Activated CD4-positive, alpha-beta T cell treated with anti-CD3 and anti-CD28 coated beads, Interleukin-2, amount 50 U/mL, for 4 hours (primary cell): ENCODE measurements at places on chromosomes 13 and 19.

- no peak for DNase-seq
Measured at GRCh38 chr19:51615991-51616390, 14.2 kb downstream of the SIGLEC5 start.

DNA sequence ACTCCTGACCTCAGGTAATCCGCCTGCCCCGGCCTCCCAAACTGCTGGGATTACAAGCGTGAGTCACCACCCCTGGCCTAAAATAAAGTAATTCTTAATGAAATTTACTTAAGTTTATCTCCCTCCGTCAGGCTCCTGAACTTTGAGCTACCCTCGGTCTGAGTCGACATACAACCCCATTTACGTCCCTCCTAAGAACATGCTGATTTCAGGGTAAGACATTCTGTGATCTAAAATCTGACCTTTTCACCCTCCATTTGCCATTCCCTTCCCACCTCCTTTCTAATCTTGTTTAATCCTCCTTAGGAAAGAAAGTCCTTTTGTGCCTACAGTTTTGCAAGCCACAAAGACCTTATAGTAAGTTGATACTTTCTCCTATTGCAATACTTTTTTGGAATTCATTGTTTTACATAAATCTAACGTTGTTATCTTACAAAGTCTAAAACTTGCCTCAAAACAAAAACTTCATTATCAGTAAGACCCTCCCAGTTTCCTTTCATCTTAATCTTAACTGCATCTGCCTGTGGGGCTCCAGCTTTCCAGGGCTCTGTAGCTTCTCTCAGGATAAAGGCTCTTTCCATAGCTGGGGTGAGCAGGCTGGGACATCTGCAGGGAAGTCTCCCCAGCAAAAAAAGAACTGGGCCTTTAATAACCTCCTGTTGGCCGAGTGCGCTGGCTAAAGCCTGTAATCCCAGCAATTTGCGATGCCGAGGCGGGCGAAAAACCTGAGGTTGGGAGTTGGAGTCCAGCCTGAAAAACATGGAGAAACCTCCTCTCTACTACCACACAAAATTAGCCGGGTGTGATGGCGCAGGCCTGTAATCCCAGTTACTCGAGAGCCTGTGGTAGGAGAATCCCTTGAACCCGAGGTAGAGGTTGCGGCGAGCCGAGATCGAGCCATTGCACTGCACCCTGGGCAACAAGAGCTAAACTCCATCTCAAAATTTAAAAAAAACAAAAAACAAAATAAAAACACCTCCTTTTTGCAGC, 143.1 kb downstream of the ZNF737 start:
- no peak for DNase-seq

GRCh38 chr13:93744886-93745285, 518.3 kb downstream of the GPC6 start:
- no peak for DNase-seq

GRCh38 chr13:76148374-76148773, 512.2 kb downstream of the LMO7 start:
- no peak for DNase-seq

DNA sequence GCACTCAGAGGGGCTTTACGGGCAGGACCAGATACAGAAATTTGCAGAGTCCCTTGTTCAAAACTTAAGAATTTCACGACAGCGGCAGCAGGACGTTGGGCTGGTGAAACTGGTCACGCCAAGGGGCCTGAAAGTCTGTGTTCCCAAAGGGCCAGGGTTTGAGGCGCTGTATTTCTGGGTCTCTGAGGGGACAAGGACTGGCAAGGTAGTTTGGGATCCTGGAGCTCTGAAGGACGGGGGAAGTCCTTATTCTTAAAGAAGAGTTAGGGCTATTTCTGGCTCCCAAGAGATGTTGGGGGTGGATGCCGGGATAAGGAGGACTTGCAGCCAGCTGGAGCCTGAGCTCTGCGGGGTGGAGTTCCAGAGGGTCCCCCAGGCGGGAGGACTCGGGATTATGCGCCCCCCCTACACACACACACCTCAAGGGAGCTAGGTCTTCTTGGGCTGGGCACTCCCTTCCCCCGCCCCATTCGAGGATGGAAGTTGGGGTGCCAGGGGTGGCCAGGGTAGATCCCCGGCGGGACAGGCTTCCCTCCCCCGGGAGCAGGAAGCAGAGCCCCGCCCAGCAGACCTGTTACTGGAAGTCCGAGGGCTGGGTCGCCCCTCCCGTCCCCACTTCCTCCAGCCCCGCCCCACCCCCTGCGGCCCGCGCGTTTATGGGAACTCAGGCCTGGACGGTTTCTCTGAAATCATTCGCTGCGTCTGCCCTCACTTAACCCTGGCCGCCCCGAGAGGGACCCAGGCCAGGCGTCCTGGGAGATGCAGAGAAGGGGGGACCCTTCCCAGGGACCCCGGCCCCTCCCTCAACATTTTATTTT, 5.6 kb downstream of the BCL3 start:
- peak; percentile 69 for DNase-seq

GRCh38 chr13:47258384-47258783, 361.5 kb upstream of the HTR2A start:
- DNase-seq = no peak

DNA sequence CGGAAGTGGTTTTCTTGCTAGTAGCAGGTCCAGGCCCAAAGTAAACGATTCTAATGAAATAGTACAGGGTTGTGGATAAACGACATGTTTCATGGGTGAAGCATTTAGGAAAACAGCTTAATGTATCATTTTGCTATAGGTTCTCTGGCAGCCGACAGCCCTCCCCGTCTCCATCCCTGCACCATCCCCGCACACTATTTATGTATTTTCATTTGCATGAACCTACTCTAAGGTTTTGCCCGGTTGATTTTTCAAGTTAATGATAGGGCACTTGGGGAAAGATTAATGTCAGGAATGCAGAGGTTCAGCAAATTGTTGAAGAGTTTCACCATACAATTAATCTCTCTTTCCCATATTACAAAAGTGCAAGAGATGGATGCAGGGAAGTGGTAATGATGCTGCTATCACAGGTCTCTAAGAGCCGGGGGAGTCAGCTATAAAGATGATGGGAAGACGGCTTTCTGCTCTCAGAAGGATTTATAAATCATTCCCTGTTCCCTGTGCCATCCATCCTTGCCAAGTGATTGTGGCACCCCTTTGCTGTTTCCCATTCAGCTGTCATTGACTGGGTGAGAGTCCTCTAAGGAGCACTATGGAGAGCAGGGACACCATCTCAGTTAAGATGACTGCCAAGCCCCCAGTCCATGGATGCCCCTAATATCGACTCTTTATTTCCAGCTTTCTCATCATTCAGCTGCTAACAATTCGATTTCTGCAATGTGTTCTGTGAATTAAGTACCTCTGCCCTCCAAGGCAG, 186.3 kb downstream of the IRS2 start:
- no peak for DNase-seq

DNA sequence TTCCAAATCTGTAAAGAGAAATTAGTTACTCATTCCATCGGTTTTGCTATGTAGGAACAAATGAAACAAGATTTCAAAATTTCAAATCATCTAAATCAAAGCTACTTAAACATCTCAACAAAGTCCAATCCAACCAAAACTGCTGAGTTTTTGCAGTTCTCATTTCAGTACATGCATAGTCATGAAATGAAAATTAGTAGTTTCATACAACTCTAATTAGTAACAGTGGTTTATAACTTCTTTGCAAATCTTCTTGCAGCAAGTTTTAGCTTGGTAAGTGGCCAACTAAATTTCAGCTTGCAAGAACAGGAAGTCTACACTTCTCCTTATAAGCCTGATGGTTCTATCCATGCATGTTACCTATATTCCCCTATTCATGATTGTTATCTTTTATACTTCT, 75.6 kb downstream of the SPRY2 start:
- DNase-seq = no peak

DNA sequence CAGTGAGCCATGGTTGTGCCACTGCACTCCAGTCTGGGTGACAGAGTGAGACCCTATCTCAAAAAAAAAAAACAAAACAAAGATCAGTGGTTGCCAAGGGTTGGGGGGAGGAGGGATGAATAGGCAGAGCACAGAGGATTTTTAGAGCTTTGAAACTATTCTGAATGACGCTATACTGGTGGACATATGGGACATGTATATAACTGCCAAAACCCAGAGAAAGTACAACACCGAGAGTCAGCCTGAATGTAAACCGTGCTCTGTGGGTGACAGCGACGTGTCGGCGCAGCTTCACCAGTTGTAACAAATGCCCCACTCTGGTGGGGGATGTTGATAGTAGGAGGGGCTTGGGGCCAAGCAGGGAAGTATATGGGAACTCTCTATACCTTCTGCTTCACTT, 32.9 kb downstream of the ZIC5 start:
- DNase-seq = no peak

- DNase-seq = no peak
Measured at GRCh38 chr13:35767256-35767976, 290.9 kb upstream of the MAB21L1 start.

- no peak for DNase-seq
Measured at GRCh38 chr19:53518716-53519115, 19.2 kb upstream of the ZNF331 start.

GRCh38 chr13:66154976-66155375, 1075.2 kb downstream of the PCDH9 start:
- DNase-seq = no peak

GRCh38 chr19:32566246-32566830, 14.7 kb upstream of the PDCD5 start:
- no peak for DNase-seq

- no peak for DNase-seq
Measured at GRCh38 chr13:110237875-110238817, 68.8 kb downstream of the COL4A1 start.

DNA sequence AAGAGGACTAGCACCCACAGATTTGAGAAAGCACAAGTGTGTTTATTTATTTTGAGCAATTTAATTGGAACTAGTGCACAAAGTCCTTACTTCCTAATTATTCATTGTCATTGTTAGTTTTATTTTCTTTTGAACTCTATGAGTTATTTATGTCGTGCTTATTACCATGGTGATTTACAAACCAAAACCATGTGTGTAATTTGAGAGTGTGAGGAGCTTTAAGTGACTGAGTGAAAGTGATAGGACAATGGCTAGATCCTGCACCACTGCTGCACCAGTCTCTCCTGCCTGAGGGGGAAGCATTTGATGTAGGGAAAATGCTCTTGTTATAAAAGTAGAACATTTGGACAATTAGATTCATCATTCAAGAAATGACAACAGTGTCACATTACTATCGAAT, 172.3 kb upstream of the KLF12 start:
- no peak for DNase-seq

GRCh38 chr19:1062387-1063029, 4.5 kb upstream of the ARHGAP45 start:
- no peak for DNase-seq

DNA sequence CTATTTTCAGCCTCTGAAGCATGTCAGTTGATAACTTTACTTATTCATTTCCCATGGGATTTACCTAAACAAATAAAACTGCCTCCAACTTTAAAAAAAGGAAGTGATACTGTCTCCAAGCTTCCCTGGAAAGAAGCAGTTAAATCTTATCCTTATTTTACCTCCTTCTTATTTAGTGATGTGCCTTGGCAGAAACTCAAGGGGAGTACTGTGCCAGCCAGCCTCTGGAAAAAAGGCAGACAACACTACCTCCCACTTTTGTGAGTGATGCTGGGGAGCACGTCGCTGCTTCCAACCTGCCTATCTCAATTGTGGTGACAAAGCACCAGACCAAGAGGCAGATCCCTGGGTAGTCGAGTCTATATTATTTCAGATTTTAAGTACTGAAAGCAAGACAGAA, 765.6 kb downstream of the DIAPH3 start:
- DNase-seq = no peak

DNA sequence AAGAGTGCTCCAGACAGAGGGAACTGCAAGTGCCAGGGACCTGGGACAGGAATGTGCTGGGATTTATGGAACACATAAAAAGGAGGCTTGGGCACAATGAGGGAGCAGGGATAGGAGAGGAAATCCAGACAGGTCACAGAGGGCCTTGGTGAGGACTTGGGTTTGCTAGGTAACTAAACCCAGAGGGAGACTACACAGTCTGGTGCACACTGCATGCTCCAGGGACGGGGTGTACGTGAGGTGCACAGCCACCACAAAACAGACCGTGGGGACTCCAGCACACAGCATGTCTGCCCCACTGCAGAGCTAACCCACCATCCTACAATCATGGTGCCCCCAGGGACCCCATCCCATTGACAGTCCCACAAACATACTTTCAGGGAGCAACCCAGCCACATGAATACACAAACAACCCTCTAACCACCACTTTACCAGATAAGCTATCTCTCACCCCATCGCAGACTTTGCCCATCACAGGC, 5.5 kb upstream of the ZFP36 start:
- DNase-seq = no peak

DNA sequence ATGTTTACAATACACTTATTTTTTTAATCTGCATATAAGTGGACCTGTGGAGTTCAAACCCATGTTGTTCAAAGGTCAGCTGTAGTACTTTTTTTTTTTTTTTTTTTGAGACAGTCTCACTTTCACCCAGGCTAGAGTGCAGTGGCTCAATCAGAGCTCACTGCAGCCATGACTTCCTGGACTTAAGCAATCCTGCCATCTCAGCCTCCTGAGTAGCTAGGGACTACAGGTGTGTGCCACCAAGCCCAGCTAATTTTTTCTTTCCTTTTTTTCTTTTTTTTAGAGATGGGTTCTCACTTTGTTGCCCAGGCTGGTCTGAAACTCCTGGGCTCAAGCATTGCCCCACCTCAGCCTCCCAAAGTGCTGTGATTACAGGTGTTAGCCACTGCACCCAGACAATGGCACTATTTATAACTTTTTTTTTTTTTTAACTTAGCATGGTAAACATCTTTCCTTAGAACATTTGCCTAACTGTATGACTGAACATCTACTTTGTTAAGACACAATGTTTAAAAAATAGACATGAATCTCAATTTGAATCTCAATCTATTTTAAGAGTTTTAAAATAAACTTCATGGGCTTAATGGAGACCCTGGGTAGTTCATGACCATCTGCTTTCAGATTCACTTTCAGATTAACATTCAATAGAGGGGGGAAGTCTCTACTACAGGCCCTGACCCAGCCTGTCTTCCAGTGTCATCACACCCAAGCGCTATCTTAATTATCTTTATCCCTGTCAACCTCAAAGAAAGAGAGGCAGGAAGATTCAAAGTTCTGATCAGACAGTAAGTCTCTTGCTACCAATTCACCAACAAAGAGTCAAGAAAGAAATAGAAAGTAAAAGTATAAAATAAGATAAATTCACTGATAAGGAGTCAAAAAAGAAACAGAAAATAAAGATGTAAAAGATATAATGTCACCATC, 97.7 kb upstream of the DOCK9 start:
- no peak for DNase-seq

DNA sequence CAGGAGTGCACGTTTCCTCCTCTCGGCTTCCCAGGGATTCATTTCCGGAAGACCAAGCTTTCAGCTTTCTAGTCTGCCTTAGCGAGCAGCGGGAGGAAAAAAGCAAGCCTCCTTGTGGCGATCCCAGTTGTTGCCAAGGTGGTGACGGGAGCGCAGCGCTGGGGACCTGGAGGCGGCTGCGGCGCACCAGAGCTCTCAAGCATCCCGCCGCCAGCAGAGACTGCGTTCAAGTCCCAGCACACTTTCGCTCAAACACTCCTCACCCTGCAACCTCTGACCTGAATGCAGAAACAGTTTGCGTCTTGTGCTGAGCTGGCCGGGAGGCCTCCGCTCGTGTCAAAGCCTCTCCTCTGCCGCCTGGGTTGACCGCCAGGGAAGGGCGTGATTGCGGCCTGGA, 4.9 kb downstream of the GSX1 start:
- DNase-seq = no peak

GRCh38 chr19:55882626-55883025, 46.3 kb downstream of the NLRP4 start:
- DNase-seq = no peak

- DNase-seq = no peak
Measured at GRCh38 chr13:41775251-41775650, 185.7 kb downstream of the VWA8 start.
